ENCODE measurements at places on chromosomes 2 and 18.
A peak's percentile ranks its signal among the peaks of the same experiment; 100 is the strongest.

DNA sequence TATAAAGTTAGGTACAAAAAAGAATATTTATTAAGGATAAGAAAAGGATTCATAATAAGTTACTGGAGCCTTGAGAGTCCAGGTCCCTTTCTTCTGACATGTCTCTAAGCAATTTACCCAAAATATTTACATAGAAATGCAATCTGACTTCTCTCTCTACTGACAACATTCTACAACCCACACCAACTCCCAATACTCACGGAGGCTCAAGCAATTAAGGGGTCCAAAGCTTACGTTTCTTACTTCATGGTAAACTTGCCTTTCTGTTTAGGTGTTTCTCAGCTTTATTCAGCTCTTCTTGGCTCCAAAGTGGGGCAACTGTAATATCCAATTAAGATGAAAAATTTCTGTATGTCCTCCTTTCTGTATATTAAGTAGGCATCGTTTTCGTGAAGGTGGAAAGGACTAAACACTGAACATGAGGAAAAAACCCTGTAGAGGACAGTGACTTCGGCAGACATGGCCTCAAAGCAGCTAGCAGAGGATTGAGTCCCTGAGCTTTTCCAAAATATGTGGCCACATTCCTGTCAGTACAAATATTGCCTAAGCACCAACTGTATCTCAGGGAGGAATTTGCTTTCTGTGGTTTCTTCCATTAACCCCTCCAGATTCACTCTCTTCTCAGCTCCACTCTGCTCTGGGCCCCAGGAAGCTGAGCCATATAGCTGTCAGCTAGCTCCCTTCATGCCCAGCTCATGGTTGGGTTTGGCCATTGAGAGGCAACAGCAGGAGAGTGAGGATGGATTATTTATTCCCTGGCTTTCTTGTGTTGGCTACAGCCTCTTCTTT, 67.9 kb upstream of the GLS start:
- DNase-seq = no peak

DNA sequence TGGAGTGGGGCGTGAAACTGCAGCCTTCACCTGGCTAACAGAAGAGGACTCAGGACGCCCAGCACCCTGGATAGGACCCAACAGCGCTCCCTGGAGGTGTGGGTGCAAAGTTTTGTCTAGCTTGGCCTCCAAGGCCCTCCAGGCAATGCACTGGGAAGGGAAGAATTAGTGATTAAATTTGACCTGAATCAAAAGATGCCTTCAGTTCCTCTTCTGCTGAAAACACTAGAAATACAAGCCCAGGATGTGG, 779 bp upstream of the TRIB2 start:
- DNase-seq = peak; percentile 64

GRCh38 chr2:39164089-39164488, 43.2 kb upstream of the SOS1 start:
- no peak for DNase-seq

GRCh38 chr18:3248062-3248657, 559 bp downstream of the MYL12A start:
- no peak for DNase-seq

GRCh38 chr18:8673256-8674209, 31.8 kb upstream of the MTCL1 start:
- no peak for DNase-seq
